ENCODE measurements at places on chromosomes 4 and X.
A peak's percentile ranks its signal among the peaks of the same experiment; 100 is the strongest.

DNA sequence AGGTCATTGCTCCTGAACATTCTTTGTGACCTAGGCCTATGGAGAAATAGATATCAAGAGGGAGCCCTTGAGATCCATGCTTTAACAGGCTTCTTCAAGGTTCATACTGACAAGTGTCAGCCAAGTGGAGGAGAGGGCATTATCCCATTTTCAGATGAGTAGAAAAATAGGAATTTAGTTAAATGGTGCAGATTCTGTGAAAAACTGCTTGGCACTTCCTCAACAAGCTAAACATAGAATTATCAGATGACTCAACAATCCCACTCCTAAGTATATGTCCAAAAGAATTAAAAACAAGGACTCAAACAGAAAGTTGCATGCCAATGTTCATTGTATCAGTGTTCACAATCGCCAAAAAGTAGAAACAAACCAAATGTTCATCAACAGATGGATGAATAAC lies 43.8 kb upstream of the KCNIP4 start:
- peak; percentile 27 for DNase-seq

GRCh38 chrX:41082783-41083182 lies 2.5 kb upstream of the USP9X start:
- DNase-seq: no peak

DNA sequence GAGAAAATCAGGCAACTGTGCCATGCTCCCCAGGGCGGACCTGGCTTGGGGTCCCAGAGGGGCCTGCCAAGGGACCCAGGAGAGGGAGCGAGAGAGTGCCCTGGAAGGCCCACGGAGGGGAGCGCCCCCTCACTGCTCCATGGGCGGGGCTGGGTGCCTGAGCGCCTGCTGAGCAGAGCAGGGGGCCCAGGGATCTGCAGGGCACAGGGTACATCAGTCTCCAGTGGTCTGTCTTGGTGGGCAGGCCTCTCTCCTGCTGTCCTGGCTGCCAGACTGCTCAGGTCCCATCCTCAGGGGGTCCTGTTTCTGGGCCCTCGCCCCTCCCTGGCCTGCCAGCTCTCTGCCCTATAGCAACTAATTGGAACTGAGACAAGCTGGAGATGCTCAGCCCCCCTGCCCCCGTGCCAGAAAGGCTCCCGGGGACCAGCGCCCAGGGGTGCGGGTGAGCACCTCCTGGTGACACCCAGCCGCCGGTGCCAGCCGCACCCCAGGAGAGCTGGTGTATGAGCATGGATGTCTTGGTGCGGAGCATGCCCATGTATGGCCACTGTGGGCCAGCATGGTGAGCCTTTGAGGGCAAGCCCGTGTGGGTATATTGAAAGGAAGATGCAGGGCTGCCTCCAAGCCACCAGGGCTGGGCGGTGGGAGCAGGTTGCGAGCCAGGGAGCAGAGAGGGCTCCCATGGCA lies 1.3 kb downstream of the BGN start:
- no peak for DNase-seq

DNA sequence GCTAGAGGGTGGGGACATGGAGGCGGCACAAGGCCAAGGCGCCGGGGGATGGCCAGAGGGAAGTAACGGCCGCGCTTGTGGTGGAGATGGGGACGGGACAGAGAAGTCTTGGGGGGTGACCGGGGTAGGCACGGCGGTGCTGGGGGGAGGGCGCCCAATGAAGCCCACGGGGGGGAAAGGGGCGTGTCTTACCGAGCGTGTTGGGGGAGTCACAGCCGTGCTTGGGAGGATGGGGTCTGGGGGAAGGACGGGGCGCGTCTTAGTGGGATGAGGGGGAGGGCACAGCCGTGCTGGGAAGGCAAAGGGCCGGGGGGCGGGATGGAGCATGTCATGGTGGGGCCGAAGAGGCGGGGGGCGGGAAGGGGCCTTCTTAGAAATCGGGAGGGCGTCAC lies 952 bp downstream of the ARSD start:
- DNase-seq: peak; percentile 11

- DNase-seq: peak; percentile 17
Measured at GRCh38 chrX:18983666-18984380, at the start of gene PHKA2. TSS of gene PHKA2 (minus strand) at chrX:18984114. CDS start at chrX:18983932, 182 bp downstream.

- DNase-seq: peak; percentile 74
Measured at GRCh38 chr4:3388471-3389232, 53.1 kb upstream of the HGFAC start.

- DNase-seq: no peak
Measured at GRCh38 chr4:87068583-87069021, 133.8 kb downstream of the AFF1 start.

GRCh38 chr4:145565328-145565727 lies 53.9 kb upstream of the MMAA start:
- DNase-seq: peak; percentile 14

- no peak for DNase-seq
Measured at GRCh38 chr4:47287735-47288134, 175.8 kb downstream of the COMMD8 start.

- DNase-seq: no peak
Measured at GRCh38 chr4:123488916-123489315, 92.3 kb downstream of the SPRY1 start.

DNA sequence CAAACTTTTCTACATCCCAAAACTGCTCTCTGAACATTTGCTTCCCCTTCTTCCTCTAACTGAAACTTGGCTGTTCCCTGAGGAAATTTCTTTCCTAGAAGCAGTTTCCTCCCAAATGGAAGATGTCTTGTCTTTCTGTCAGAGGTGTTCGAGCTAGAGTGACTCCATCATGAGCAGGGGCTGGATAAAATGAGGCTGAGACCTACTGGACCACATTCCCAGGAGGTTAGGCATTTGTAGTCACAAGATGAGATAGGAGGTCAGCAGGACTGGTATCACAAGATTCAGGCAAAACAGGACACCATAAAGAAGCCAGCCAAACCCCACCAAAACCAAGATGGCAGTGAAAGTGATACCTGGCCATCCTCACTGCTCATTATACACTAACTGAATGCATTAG lies 35.8 kb upstream of the PGRMC2 start:
- no peak for DNase-seq

DNA sequence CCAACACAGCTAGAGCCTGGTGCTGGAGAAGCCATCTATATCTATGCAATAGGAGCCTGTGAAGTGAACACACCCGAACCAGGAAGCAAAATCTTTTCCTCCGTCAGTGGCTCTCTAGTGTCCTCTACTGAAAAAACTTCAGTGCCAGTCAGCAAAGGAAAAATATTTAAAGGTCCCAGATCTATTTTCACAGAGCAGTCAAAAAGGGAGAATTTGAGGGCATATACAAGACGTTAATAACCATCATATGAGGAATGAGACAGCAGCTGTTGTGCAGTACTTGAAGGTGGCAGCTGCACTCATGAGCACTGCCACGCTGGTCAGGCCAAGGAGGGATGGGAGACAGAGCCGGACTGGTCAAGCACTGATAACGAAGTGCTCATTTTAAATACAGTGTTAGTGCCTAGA lies 14.4 kb downstream of the MCUB start:
- DNase-seq: no peak

GRCh38 chrX:45903781-45904201 lies 641.4 kb downstream of the ZNF674 start:
- DNase-seq: no peak

DNA sequence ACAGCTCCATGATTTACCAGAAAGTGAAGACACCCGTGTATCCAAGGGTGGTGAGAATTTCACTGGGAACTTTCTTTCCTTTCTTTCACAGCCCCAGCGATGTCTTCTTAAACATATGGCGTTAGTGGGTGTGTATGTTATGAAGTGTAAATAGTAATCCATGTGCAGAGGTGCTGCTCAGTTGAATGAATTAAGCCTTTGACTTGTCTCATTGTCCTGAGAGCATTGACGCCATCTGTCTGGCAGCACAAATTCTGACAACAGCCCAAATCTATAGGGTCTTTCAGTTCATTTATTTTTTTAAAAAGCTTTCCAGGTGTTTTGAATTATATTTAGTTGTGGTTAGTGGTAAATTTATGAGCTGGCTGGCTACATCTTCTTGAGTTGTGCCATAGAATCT lies 69.4 kb downstream of the CLCN5 start:
- no peak for DNase-seq

- no peak for DNase-seq
Measured at GRCh38 chrX:53882331-53882730, 161.9 kb downstream of the PHF8 start.

DNA sequence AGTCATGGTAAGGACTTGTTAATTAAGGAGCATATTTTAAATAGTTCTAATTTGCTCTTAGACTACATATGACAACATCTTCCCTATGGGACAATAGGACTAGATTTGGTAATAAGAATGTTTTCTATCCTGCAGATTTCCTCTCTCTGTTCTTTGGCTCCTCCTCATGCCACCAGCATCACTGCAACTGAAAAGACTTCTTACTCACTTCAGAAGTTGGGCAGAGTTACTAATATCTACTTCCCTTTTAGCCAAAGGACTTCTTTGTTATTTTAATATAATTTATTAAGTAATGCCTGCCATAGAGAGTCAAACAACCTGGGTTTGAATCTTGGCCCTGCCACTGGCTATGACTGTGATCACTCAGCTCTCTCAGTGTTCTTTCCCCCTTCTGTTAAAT lies 16.4 kb downstream of the MMAA start:
- DNase-seq: no peak

GRCh38 chr4:180973894-180974293 lies 1269.3 kb upstream of the TENM3 start:
- no peak for DNase-seq

- DNase-seq: no peak
Measured at GRCh38 chr4:173446416-173446815, 47.5 kb upstream of the SCRG1 start.

- DNase-seq: no peak
Measured at GRCh38 chr4:53781629-53782457, 190.6 kb upstream of the LNX1 start.

- DNase-seq: no peak
Measured at GRCh38 chrX:45506149-45506730, 305.6 kb upstream of the DIPK2B start.

DNA sequence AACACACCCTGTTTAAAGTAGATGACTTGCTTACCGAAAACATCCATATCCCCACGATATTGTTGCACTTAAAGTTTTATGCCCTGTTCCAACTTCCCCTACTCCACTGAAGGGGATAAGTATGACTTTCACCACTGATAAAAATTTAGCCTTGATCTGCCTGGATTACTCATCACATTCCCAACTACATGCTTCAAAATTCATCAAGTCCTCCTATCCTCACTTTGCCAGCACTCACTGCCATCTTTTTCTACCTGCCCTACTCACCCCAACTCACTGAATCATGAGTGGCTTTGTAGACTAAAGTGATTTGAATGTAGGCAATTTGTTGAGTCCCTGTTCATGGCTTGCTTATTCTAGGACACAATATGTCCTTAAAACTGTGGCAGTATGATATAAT lies 12.2 kb upstream of the GPRIN3 start:
- DNase-seq: no peak

GRCh38 chr4:107125496-107125895 lies 89.4 kb upstream of the DKK2 start:
- peak; percentile 10 for DNase-seq

- peak; percentile 77 for DNase-seq
Measured at GRCh38 chrX:13373431-13374187, 53.8 kb upstream of the ATXN3L start.

GRCh38 chrX:144275367-144275766 lies 391.5 kb downstream of the UBE2NL start:
- no peak for DNase-seq

DNA sequence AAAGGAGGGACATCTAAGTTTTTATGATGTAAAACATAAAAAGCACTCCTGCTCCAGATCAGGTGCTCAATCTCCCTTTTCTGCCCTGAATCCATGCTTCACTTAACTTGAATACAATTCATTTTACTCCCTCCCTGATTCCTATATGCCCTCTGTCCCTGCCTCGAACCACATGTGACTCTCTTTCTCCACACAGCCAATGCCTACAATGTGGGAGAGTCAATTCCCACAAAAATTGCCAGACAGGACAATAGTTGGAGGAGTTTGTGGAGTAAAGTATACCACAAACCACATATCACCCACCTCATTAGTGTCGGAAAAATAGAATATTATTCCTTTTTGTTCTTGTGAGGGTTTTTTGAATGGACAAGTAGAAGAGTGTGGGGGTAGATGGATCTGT lies 9.7 kb downstream of the AMMECR1 start:
- no peak for DNase-seq

GRCh38 chrX:38803588-38804431 lies 2.6 kb downstream of the MID1IP1 start:
- no peak for DNase-seq

DNA sequence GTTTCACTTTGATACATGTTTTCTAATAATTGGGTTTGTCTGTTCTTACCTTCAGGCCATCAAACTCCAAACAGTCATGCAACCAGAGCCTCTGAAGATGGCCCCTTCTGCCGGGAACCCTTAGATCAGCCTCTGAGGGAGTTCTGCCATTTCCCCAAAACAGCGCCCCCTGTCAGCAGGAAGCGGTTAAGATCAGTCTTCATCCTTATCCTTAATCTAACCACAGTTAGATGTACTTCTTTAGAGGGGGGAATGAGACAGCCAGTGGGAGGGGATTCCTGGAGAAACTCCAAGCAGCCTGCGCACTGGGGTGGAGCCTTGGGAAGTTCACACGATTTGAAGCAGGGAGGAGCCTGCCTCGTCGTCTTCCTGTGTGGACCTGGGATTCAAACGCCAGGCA lies 185.4 kb downstream of the INPP4B start:
- DNase-seq: no peak

DNA sequence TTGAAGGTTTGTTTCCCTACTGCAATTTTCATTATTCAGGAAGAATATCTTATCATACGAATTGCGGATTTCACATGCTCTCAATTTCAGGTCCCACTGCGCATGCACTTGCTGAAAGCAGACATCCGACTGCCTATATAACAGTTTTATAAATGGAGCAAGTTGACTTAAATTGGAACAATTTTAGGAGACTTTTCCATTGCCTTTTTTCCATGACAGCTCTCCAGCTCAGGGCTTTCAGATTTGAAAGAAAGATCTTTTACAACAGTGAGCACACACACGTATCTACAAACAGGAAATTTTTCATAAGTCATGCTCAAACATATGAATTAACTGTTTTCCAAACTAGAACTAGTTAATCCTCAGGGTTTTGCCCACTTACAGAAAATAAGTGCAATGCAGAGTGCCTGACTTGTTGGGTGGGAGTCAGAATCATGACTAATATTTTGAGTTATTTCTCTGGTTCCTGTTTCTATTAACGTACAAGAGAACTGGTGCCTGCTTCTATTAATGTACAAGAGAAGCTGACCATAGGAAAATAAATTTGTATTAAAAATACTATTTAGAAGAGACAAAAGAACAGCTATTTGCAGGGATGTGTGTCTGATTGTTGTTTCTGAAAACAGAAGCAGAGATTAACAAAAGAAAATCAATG lies 137.9 kb downstream of the GPC3 start:
- no peak for DNase-seq

GRCh38 chr4:165556383-165556782 lies 177.6 kb downstream of the CPE start:
- DNase-seq: no peak

- no peak for DNase-seq
Measured at GRCh38 chr4:184807797-184808712, 17.7 kb downstream of the ACSL1 start.

DNA sequence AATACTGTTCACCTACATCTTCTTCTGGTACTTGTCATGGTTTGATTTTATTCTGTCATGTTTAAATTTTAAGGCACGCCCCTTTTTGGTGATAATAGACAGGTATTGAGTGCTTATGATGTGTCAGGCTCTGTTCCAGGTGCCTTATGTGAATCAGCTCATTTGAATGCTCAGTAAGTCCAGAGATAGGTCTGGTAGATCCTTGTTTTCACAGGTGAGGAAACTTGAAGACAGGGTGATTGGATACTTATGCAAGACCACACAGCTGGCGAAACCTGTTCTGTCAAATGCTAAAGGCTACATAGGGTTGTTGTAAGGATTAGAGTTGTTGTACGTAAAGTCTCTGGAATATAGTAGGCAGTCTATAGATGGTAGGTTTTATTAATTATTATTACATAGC lies 9.6 kb upstream of the SLC25A14 start:
- DNase-seq: no peak
